NT2/D1 (cell line): ENCODE measurements at places on chromosomes 1 and 21.

- no peak for DNase-seq
Observed at GRCh38 chr1:209486861-209487593, 96.5 kb upstream of the CAMK1G start.

- no peak for DNase-seq
Observed at GRCh38 chr1:154628121-154628405, 20.1 kb upstream of the ADAR start.

- DNase-seq: no peak
Observed at GRCh38 chr1:201116091-201116490, 3.9 kb upstream of the CACNA1S start.

- no peak for DNase-seq
Observed at GRCh38 chr1:30520476-30520875, 202.9 kb downstream of the MATN1 start.

DNA sequence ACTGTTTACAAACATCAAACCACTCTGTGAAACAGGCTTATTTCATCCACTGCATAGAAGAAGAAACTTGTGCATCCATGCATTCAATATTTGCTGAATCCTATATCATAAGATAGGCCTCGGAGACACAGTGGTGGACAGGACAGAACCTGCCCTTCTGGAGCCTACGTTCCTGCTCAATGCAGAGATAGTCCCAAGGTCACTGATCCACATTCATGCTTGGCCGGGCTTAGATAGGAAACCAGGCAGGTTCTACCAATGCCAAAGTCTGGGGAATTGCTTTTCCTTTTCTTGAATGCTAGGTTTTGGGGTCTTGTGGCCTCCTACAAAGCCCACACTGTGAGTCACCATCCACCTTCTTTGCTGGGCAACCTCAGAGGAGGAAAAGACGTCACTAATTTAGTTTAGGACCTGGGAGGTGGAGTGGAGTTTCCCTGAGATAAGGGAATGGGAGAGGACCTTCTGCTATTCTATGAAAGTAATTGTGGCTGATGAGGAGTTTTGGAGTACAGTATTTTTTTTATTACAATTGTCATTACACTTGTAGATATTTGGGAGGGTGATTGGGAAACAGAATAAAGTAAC is 99.7 kb upstream of the CD34 start:
- no peak for DNase-seq

GRCh38 chr1:147235822-147236221 is 6.7 kb upstream of the CHD1L start:
- DNase-seq: no peak

GRCh38 chr1:199474738-199475137 is 552.8 kb upstream of the NR5A2 start:
- no peak for DNase-seq

GRCh38 chr1:58246549-58246948 is 300.0 kb downstream of the OMA1 start:
- DNase-seq: no peak

GRCh38 chr1:228989992-228990827 is 254.9 kb downstream of the RHOU start:
- DNase-seq: no peak

DNA sequence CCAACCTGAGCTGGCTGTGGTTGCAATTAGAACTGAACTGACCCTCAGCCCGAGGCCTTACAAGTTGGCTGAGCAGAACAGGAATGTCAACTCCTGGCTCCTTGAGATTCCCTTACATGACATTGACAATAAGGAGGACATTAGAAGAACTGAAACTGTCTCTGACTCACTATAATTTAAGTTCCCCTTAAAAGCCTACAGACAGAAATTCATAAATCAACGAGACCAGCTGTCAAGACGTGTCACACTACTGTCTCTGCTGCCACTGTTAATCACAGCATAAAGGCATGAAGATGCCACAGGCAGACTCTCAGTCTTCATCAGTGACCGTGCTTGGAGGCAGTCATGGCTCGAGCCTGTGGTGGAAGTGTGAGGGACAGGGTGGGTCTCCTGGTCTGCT is 168.8 kb downstream of the GABPA start:
- DNase-seq: no peak

DNA sequence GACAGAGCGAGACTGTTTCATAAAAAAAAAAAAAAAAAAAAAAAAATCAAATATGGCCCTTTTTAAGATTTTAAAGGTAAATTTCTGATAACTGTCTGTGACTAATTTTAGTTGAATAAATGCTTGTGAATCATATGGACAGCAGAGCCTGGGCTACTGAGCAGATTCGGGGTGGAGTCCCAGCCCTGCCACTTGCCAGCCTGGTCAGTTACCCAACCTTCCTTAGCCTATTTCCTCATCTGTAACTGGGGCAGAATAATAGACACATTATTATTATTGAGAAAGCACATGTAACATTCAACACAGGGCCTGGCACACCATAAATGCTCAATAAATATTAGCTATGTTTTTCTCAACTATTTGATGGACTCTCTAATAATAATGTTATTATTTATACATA is 11.2 kb upstream of the H3-3A start:
- no peak for DNase-seq

DNA sequence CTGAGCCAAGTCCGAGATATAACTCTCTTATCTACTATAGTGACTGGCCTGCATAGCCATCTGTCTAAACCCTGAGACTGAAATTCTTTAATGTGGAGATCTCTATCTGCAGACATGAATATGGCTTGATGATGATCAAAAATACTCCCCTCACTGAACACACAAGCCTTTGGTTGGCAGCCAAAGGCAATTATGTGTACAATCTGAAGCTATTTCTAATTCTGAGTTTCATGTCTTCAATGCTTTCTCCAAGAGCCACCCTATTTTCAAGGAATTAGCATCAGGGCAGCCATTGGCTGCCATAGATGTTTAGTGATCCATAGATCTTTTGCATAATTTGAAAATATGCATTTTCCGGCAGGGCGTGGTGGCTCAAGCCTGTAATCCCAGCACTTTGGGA is 168.2 kb downstream of the TGFB2 start:
- DNase-seq: no peak

DNA sequence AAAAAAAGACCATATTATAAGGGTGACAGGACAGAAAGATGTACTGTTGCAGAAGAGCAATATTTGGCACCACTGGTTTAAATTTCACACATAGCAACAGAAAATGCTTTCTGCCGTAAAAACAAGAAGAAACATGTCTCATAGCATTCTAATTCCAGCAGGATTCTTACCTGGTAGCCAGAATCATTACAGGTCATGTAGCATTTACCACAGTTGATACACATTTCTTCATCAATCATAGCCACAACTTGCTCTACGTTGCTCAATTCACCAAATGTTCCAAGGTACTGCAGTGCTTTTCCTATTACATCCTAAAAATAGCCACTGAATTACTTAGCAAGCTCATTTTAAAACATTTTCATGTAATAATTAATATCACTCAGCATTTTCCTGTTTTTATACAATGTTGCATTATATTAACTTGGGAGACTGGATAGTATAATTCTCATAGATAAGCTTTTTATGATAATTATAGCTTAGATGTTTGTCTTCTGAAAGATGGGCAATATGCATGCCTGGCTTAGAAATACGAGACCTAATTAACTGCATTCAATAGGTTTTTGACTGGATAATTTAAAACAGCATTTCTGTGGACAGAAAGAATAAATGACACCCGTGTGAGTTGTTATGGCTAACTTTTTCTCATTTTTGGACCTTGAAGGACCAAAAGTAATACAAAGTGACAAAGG is 360.7 kb downstream of the PTBP2 start:
- DNase-seq: no peak

DNA sequence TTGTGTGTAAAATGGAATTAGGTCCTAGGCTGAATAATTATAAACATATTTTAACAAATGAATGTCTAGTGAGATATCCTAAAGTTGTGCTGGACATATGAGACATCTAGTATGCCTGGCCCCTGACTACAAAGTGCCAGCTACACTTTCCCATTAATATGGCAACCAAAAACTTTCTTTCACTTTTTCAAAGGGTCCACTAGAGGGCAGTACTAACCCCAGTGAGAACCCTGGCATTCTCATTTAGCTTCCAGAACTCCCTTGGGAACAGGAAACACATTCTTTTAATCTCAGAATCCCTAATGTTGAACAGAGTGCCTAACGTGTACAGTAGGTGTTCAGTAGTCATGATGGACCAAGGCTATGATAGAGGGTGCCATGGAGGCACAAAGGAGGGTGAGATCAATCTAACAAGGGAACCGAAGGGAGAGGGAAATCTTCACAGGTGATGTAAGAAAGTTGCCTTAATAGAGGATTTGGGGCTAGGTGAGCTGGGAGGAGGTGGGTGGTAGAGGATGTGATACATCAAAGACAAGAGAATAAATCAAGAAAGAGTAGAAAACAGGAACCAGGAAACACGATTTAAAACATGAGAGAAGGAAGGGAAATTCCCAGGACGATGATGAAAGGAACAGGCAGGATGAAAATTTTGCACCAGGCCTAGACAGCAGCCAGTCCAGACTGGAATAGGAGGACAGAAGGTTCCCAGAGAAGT is 41.6 kb downstream of the NSL1 start:
- peak; percentile 66 for DNase-seq

- DNase-seq: no peak
Observed at GRCh38 chr1:229138058-229138457, 132.9 kb upstream of the RAB4A start.

GRCh38 chr21:35189077-35189863 is 140.2 kb upstream of the RUNX1 start:
- DNase-seq: no peak

DNA sequence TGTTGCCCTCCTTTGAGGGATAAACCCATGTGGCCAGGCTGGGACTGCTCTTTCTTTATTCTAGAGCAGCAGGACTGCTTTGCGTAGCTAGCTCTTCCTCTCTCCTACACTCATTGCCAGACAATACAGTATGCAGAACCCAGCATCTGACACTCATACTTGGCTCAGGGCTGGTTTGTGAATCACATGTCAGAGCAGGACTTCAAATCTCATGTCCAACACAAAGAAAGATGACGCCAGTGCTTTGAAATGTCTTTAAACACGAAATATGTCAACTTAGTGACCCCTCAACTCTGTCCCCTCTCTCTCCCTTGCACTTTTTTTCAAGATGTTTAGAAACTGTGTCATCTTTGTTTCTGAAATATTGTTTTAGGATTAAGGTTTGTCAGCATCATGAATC is 135.0 kb downstream of the TGFB2 start:
- DNase-seq: no peak

GRCh38 chr1:59110271-59110670 is 186.6 kb upstream of the FGGY start:
- DNase-seq: no peak

- DNase-seq: no peak
Observed at GRCh38 chr1:189596197-189596596, 881.5 kb downstream of the BRINP3 start.

DNA sequence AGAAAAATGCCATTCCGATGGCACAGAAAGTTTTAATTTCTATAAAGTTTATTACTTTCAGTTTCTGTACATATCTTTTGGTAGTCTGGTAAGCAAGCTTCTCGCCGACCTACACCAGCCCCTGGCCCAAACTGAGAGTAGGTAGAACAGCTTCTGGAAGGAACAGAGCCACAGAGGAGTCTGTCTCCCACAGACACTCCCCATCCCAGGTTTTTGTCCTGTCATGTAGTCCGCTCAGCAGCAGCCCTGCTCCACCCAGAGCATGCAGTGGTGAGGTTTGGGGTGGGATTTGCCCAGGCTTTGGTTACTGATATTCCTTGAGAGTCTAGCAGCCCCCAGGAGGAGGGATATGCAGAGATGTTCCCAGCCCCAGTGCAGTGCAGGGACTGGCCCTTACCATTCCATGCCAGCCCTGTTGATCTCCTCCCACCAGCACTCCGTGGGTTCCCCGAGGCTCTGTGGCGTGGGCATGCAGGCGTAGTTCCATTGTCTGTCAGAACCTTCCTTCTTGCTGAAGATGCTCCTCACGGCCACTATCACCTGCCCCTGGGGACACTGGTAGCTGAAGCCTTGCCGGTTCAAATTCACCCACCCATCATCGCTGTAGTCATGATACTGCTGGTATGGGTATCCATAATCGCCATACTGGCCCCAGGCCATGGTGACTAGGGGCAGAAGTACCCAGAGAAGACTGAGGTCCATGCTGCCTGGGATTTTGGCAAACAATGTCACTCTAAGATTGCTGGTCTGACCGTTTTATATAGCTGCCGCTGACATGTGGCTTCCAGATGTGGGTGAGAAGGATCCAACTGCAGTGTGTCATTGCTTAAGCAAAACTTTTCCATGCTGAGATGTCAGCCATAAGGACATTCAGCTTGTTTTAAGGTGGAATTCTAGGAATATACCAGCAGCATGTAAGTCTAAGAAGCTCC is at the start of gene DPT:
TSS of gene DPT (minus strand) at position 734 of the 932 bp plus-strand sequence. CDS start at position 702, 32 bp downstream.
- no peak for DNase-seq

GRCh38 chr1:65359888-65360287 is 50.5 kb downstream of the DNAJC6 start:
- no peak for DNase-seq

GRCh38 chr1:36222481-36223380 is 1.5 kb upstream of the THRAP3 start:
- no peak for DNase-seq

DNA sequence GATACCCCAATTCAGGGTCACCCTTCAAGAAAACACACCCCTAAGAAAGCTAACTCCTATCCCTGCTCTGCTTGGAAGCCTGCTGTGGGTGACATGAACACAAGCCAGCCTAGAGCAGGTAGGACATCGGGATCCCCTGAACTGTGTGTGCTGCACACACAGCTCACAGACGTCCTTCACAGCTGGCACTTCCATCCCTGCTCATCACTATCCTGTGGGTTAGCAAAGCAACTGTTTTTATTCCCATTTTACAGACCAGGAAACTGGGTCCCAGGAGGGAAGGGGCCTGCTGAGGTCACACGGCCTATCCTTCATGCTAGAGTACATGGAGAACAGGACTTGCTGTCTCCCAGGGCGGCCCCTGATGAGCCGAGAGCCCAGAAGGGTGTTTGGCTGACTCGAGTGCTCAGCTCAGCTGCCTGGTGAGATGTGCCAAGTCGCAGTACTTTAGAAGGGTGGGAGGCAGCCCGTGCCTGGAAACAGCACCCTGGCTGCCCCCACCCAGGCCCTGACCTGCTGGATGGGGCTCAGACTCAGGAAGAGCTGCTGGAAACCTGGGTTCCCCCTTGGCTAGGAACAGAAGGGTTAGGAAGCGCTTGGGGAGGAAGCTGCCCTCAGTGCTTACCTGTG is 28.3 kb upstream of the BTG2 start:
- DNase-seq: no peak

DNA sequence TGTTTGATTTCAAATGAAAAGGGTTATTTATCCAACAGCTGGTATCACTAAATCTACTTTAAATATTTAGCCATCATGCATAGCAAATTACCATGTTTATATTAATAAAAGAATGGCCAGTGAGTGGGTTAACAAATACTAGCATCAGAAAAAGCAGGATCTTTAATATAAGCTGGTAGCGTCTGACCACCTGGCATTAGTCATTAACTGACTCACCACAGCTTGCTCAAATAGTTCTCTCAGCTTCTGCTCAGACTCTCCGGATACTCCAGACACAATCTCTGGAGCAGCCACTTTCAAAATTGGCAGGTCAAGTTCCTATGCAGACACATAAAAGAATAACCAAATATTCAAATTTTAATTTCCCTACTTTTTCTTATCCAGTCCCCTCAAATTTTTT is 29.6 kb downstream of the NVL start:
- DNase-seq: no peak
